ENCODE measurements at places on chromosomes 3 and 15.

DNA sequence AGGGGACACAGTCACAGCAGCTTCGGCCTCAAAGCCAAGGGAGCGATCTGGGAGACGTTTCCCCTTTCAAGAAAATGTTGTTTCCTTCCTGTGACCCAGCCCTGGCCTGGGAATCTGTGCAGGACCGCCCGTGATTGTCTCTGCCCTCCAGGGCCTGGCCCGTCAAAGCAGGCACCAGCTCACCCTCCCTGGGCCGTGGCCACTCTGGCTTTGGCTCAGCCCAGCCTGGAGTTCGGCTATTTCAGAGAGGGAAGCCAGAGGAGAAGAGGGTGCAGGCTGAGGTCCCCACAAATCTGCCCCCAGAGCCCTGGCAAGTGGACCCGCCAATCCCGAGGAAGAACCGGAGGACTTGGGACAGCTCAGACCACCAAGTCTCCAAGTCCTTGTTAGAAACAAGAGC lies 12.7 kb downstream of the GATA2 start:
- no peak for DNase-seq

GRCh38 chr3:61134532-61134931 lies 116.7 kb downstream of the FHIT start:
- DNase-seq, result no peak

DNA sequence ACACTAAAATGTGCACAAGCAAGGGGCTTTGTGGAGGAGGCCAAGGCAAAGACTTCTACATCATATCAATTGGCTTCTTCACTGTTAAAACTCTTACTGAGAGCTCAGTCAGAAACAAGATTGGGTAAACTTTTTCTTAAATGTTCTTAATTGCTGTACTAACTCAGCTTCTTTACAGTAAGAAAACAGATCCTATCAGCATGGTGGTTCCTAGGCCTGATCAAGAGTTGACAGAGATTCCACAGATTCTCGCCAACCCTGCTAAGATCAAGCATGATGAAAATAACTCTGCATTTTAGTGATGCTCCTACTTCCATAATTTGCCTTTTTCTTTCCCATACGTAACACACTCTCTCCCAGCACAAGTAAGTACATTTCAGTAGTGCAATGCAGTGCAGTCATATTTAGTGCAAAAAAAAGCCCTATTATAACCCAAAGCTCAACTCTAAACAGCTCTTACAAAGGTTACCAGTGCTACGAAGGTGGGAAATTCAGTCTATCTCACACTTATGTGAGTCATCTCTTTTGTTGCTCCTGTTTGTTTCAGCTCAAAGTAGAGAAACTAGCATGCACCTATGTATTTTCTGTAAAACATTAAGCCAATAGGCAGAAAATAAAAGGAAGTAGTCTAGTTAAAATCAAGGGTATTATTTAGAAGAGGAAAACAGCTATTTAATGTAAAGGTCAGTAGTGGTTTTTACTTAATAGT lies 29.9 kb downstream of the TIGIT start:
- no peak for DNase-seq

GRCh38 chr3:65888980-65889706 lies 149.6 kb downstream of the MAGI1 start:
- no peak for DNase-seq

- DNase-seq, result no peak
These were observed 79.6 kb upstream of the DCBLD2 start for GRCh38 chr3:98980915-98981596.

GRCh38 chr3:125103406-125103805 lies 47.6 kb upstream of the HEG1 start:
- DNase-seq, result no peak

GRCh38 chr3:72791161-72791560 lies 57.1 kb downstream of the SHQ1 start:
- no peak for DNase-seq

DNA sequence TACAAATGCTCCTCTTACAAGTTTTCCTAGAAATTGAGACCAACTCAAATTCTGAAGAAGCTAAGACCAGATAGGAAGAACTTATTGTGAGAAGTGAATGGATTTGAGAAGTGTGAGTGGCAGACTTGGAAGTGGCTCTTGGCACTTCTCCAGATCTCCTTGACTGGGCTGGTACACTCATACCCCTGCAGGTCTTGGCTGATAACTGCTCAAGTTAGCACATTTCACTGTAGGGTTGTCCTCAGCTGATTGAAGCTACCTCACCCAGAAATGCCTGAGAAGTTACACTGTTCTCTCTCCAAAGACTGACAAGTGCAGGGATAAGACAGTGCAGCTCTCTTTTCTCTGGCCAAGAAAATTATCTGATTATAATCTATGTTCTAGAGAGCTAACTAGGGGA lies 16.5 kb upstream of the CLDN1 start:
- DNase-seq, result no peak

GRCh38 chr3:142795332-142795731 lies 71.5 kb downstream of the TRPC1 start:
- DNase-seq, result no peak

GRCh38 chr3:46882377-46883053 lies 5.0 kb downstream of the PTH1R start:
- DNase-seq, result no peak

DNA sequence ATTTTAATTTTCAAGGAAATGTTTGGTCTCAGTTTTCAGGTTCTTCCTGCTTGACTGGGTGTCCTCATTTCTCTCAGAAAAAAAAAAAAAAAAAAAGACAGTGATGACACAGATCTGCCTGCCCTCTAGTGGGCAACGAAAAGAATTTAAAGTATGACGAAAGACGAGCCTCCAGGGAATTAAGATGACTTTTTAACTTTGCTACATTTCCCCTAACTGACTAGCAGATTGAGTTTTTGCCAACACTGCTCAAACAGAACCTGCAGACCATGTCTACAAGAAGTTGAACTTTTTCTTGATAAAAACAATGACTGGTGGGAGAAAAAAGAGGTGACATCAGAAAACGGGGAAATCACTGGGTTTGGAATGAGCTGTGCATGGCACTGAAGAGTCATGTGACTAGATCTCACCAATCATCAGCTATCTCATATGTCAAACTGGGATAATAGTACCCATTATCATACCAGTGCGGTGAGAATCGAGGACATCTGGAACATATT lies 40.8 kb downstream of the EOMES start:
- DNase-seq, result no peak

DNA sequence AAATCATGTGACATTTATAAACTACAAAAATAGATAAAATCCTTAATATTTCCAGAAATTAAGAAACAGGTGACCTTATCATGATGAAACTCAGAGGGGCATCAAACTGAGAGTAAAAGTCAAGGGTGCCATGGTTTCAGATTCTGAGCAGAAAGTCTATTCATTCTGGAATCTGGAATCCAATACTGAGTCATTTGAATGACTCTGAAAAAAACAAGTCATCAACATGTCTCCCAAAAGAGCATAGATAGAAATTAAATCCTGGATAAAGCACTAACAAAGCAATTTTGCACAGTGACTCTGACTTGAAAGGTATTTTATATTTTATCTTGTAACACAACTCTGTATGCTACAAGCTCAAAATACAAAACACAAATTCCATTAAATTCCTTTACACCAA lies 23.4 kb downstream of the STAC start:
- DNase-seq, result no peak

- DNase-seq, result no peak
These were observed 107.4 kb downstream of the P2RY1 start for GRCh38 chr3:152942366-152942765.

GRCh38 chr15:80252121-80252518 lies at the start of gene CTXND1:
Gene CTXND1 (minus strand): TSS chr15:80252213. CDS start chr15:80201949, 50,264 bp downstream.
- DNase-seq, result no peak

GRCh38 chr3:159126261-159127020 lies 324.6 kb downstream of the MFSD1 start:
- no peak for DNase-seq

DNA sequence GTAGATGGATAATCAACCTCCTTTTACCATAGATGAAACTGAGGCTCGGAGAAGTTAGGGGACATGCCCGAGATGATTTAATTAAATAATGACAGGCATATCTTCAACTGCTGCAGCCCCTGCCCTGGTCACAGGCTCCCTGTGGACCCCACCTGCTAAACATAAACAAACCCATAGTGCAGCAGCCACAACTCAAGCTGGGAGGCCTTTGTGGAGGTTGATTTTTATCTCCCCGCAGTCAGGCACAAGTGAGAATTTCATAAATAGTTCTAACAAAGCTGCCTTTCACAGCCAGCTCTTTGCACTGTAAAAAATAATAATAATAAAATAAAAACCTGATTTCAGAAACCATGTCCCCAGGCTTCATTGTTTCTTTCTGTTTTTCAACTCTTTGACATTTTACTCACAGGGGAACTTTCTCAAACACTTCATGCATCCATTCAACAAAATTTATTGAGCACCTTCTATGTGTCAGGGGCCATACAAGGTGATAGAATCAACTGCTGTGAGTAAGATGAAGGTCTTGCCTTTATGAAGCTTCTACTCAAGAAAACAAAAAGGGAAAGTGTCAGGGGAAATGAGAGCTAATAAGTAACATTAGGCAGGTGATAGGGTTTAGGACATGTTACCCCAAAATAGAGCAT lies 393.6 kb upstream of the PROK2 start:
- DNase-seq, result no peak

DNA sequence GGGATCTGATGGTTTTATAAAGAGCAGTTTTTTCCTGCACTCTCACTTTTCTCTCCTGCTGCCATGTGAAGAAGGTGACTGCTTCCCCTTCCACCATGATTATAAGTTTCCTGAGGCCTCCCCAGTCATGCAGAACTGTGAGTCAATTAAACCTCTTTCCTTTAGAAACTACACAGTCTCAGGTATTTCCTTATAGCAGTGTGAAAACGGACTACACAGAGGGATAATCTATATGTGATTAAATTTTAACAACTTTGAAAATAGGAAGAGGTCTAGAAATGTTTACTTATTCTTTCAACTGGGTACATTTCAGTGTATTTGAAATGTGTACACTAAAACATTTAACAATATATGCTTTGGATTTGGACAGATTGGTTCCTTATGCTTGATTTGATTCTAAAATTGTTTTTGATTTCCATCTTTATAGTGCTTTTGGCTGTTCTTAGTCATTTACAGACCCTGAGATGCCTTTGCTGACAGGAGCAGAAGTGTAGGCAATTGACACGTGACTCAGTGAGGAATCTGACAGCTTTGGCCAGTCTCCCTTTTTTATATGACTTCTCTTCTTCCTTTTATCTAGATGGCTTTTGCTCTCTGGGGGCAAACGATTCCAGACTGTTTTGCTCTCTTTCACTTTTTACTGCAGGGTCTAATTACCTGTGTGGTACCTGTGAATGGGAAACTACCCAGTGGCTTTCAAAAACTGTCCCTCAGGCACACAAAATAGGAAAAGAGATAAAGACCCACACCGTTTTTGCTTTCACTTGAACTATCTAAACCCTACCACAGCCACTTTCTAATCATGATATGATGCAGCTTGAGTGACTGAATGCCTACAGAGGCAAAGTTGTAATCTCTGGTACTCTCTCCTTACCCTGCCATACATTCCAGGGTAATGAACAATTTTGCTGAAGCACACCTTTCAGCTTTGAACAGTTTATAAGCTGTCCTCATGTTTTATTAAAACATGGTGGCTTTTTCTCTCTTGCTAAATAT lies 422.6 kb downstream of the ROBO1 start:
- no peak for DNase-seq

DNA sequence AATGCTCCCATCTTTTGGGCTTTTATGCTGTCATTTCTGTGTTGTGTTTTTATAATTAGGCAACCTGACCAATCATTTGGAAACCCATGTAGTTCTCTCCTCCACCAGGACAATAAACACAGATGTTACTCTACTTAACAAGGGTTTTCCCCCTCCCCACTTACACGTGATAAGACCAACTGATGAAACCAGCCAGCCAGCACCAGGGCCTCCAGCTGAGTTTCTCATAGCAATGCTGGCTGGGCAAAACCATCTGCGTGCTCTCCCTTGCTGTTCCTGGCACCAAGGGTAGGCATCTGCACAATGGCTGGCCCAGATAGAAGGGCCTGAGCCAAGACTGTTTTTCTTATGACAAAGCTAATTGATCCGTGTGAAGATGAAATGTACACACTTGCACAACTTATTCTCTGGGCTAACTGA lies 310.4 kb downstream of the PLCL2 start:
- DNase-seq, result no peak

GRCh38 chr3:9902372-9903237 lies at the start of gene IL17RE:
Gene IL17RE (plus strand): TSS chr3:9902848. CDS start chr3:9902933, 85 bp downstream.
- DNase-seq, result no peak

GRCh38 chr15:75952525-75952924 lies 48.8 kb downstream of the FBXO22 start:
- no peak for DNase-seq

DNA sequence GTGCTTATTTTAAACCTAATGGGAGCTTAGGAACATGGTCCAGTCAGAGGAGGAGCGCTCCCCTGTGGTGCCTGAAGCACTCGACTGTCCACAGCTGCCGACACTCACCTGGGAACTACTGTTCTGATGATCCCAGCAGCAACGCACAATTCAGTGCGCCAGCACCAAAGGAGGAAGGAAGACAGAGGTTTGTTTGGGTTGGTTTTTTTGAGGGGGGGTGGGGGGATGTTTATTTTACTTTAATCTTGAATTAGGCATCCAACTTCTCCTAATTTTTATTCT lies 48.8 kb upstream of the VGLL4 start:
- DNase-seq, result no peak

DNA sequence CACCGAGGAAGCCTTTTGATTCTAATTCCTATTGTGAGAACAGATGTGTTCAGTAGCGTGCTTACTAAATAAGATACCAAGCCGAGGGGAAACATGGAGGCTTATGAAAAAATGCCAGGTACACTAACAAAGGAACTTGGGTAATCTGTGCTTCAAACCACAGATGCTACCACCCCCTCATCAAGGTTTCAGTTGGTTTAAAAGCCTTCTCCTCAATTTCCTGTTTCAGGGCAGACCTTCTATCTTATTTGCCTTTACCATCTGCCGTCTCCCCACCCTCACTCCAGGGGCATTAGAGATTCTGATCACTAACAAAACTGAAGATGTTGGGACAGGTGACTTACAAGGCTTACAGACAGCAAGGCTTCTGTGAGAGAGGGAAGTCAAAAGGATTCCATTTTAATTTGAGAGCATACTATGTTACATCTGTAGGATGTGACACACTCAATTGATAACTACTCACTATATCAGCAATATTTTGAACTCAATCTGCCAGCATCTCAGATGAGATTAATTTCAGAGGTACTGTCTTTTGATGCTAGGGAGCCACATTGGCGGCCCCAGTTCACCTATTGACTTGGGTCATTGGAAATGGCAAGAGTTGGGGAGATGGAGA lies 60.6 kb upstream of the PLCL2 start:
- no peak for DNase-seq

GRCh38 chr3:161354554-161354953 lies 16.8 kb downstream of the SPTSSB start:
- DNase-seq, result no peak

- no peak for DNase-seq
These were observed 633.7 kb upstream of the SUCLG2 start for GRCh38 chr3:68288085-68288484.

GRCh38 chr3:126664591-126665214 lies 9.8 kb upstream of the TXNRD3 start:
- DNase-seq, result no peak

DNA sequence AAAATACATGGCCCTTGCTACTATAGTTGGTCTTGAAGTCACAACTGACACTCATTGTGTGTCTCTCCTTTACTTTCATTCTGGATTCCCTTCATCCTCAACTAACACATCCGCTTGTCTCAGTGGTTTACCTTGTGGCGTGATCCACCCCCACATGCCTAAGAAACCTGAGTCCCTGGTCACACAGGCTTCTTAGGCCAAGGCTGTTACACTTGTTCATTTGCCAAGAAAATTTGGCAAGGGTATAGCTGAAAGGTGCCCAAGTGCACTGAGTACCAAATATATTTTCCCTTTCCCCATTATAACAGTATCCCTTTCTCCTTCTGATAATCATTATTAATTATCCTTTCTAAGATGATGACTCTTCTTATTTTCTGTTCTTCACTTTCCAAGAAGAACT lies 207.6 kb upstream of the STAC start:
- no peak for DNase-seq
